ENCODE measurements at places on chromosomes 5 and 9.
A peak's percentile ranks its signal among the peaks of the same experiment; 100 is the strongest.

DNA sequence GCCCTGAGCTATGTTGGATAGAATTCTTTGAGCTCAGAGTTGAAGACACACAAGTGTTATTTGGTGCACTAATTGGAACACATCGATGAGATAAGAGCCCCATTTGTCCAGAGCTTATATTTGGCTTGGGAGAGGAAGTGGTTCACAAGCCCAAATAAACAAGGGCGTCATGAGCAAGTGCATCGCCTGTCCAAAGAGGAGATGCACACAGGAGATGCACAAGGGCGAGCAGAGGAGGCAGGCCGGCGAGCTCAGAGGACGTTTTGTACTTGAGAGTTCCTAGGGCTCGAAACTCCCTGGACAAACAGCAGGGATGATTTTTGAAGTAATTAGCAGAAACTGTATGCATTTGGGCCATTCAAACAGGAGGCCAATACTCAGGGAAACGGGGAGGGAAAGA, 212.8 kb upstream of the IRX1 start:
- no peak for DNase-seq

- no peak for DNase-seq
Measured at GRCh38 chr5:14556015-14556414, 25.6 kb upstream of the OTULINL start.

GRCh38 chr9:76725011-76725546, 39.2 kb upstream of the PCA3 start:
- no peak for DNase-seq

GRCh38 chr9:99112750-99113413, 8.0 kb downstream of the TGFBR1 start:
- peak; percentile 34 for DNase-seq

DNA sequence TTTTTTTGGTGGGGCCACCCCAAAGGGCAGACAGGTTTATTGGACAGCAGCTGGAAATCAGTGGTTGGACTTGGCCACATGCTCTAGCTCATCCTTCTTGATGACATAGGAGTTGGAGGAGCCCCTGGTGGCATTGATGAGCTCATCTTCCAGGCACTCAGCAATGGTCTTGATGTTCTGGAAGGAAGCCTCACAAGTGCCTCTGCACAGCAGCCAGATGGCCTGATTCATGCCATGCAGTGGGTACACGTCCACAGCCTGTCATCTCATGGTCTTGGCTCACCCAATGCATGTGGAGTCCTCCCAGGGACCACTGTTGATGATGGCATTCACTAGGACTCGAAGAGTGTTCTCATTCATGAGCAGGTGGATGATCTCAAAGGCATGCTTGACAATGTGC, 11.3 kb upstream of the RCL1 start:
- no peak for DNase-seq

DNA sequence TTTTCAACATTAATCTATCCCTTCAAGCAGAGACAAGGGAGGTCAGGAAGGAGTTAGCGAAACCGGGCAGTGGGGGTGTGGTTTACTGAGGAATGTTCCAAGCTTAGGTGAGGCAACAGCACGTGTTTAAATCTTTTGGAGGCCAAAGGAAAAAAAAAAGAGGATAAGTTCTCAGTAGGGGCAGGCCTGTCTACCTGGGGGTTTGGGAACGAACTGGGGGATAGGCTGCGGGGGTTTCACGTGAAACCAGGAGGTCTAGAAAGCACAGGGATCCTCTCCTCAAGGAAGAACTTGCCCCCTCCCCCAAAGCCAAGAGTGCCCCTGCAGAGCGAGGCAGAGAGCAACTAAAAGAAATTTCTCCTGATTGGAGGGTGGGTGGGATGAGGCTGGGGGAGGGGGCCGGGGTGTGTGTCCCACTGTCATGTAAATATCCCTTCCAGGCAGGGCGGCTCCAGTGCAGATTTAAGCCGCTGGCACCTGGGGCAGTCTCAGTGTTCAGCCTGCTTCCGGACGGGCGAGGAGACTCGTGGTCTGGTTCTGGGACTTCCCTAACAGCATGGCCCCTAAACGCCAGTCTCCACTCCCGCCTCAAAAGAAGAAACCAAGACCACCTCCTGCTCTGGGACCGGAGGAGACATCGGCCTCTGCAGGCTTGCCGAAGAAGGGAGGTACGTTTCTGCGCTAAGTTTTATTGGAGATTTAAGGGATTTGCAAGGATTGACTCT, 5.5 kb upstream of the SET start:
- no peak for DNase-seq

- DNase-seq = no peak
Measured at GRCh38 chr5:67257077-67257476, 60.5 kb upstream of the CD180 start.

- DNase-seq = no peak
Measured at GRCh38 chr9:19085295-19085694, 17.4 kb downstream of the HAUS6 start.

- no peak for DNase-seq
Measured at GRCh38 chr9:113675475-113675941, 200.6 kb upstream of the ZNF618 start.

DNA sequence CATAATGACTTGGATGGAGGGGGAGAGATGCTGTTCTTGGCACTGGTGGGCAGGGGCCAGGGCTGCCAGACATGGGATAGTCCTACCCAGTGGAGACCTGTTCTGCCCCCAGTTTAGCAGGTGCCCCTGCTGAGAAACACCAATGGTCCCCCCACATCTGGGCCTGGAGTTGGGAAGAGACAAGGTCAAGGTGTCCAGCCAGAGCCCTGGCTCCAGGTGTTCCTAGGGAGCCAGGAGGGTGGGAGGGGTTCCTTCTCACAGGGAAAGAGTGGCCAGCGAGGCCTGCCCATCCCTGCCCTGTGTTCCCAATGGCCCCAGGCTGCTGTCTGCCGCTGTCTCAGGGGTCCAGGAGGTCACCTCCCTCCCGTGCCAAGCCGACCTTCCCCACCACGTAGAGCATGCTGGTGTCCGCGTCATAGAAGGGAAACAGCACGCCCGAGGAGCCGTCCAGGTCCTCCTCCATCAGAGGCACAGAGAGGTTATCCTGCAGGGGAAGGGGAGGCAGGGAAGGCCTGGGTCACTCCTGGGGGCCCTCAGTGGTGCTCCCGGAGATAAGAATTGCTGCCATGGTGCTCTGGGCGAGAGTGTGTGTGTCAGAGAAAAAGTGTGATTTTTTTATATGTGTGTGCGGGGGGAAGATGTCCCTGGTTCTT, 11.7 kb upstream of the TRIM14 start:
- DNase-seq = no peak

DNA sequence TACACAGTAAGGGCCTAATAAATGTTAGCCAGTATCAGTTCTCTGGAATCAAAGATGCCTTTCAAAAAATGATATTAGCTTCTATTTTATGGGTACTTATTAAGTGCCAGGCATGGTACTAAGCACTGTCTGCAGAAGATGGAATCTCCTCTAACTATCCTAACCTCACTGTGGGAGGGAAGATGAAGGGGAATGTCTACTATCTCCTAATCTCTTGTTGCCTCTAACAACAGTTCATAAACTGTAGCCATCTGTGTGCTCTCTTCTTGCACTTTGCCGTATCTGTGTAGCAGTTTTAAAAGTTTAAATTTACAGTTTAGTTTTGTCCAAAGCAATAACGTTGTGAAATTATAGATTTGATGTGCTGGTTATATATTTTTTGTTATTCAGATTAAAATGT, 99.6 kb upstream of the CCDC112 start:
- DNase-seq = no peak

GRCh38 chr5:81755320-81755719, 4.4 kb upstream of the SSBP2 start:
- DNase-seq = no peak

DNA sequence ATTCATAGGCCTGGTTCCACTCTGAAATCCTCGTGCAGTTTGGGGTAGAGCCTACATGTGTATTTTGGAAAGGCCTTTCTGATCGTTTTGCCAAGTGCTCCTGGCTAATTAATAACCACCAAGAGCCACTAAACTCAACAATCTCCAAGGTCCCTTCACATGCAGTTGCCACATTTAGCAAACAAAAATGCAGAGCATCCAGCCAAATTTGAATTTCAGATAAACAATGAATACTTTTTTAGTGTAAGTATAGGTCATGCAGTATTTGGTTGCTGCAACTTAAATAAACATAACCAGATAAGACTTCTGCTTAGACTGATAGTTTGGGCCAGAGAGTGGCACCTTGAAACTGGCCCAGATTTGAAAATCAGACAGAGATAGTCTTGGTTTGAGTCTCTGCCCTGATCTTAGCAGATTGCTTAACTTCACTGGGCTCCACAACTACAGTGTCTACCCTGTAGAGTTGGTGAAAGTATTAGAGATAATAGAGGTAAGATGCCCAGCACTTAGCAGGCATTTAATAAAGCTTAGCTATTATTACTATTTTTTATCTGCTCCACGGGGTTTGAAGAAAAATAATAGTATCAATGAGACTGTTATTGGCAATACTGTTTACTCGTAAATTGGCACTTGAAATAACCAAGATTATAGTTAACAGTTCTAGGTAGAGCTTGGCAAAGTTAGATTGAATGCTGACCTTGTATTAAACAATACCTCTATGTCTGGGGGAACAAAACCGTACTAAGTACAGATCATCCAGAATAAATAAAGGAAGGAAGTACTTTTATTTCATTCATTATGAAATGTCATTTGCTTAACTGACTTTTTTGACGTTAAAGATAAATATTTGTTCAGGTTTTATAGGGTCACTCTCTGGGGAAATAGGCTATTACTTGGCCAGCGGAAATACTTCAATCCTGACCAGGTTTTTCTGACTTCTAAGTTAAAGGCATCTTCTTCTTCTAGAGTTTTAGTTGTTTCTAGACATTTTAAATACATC, 274.8 kb downstream of the DOCK8 start:
- DNase-seq = no peak

- no peak for DNase-seq
Measured at GRCh38 chr9:74942801-74943200, 9.9 kb downstream of the C9orf40 start.

GRCh38 chr9:117825609-117826347, 121.6 kb downstream of the TLR4 start:
- DNase-seq = no peak

DNA sequence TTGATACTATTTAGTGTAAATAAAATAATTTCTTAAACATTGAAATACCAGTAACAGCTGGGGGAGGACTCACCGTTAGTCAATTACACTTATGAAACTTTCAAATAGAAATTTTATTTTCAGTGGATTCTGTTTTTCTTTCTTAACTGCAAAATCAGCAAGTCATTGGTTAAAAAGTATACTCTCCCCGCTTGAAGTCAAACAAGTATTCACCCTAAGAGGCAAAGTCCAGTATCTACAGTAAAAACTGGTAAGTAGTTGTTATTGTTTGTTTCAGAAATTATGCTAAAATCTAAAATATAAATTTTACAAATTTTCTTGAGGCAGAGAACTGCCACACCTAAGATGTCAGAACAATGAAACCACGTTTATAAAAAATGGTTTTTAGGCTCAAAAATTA, 22.4 kb downstream of the NREP start:
- DNase-seq = no peak

- DNase-seq = no peak
Measured at GRCh38 chr5:160460377-160461049, 38.9 kb downstream of the PTTG1 start.

GRCh38 chr5:150458802-150459557, 9.4 kb upstream of the RPS14 start:
- peak; percentile 82 for DNase-seq

- no peak for DNase-seq
Measured at GRCh38 chr5:135359374-135360165, 39.5 kb downstream of the MACROH2A1 start.

- DNase-seq = no peak
Measured at GRCh38 chr9:125756518-125756917, 9.3 kb downstream of the PBX3 start.

- DNase-seq = no peak
Measured at GRCh38 chr5:173881811-173882575, 6.2 kb upstream of the CPEB4 start.

- no peak for DNase-seq
Measured at GRCh38 chr5:54807421-54807820, 178.0 kb downstream of the ESM1 start.

DNA sequence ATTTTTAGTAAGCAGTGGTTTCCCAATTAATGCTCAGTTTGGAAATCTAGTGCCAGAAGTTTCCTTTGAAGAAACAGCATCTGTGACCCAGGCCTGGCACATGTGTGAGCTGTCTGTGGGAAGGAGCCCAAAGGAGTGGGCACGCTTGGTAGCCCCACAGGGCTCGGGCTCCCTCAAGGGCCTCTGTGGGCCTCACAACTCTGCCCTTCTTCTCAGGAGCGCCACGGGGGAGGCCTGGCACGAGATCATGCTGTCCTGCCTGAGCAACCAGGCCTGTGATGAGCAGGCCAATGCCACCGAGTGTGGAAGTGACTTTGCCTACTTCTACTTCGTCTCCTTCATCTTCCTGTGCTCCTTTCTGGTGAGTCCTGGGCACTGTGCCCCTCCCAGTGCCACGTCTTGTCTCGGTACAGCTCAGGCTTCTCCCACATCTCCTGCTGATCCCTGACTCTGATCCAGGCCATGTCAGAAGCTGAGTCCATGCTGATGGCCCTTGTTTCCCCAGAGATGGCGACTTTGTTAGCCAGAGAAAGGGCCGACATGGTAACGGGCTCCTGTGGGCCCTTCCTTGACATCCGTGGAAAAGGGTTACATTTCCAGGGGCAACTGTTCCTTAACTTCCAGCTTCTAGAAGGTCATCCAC, 200.4 kb downstream of the CACNA1B start:
- no peak for DNase-seq

DNA sequence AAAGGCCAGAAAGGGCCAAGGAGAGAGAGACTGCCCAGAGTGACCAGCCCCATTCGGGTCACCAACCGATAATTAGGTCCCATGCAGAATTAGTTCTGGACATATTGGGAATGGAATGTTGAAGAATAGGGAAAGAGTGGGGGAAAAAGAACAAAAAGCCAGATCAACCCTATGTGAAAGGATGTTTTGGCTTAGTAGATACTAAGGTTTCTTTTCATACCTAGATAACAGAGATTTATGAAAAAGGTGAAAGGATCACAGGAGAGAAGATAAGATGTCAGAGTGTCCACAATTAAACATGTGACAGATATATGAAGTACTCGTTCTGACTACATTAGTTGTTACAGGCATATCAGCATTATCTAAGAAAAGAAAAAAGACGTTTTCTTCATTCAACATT, 52.1 kb downstream of the MARCHF3 start:
- DNase-seq = no peak

DNA sequence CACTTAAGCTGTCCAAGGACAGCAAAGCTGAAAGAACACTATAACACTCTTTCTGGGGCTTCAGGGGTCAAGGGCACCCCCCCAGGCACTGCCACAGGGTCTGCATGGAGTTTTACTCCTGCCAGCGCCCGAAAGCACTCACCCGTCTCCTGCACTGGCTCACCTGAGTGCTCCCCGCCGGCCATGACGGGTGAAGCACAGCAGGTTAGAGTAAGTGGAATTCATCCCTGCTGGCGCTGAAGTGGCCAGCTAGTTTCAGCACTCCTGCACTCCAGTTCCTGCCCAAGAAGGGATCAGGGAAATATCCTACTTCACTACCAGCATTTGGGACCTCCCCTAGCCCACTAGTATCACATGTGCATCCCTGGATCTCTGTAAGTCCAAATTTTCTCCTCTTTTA, 516.0 kb downstream of the ZNF608 start:
- DNase-seq = no peak

GRCh38 chr9:111833941-111834340, 39.2 kb upstream of the SHOC1 start:
- DNase-seq = no peak

- no peak for DNase-seq
Measured at GRCh38 chr5:77167063-77167462, 43.4 kb upstream of the PDE8B start.

- DNase-seq = no peak
Measured at GRCh38 chr5:73419465-73420390, 28.8 kb downstream of the FOXD1 start.
